AG10803 (cell line): ENCODE measurements at places on chromosomes 7 and 10.

DNA sequence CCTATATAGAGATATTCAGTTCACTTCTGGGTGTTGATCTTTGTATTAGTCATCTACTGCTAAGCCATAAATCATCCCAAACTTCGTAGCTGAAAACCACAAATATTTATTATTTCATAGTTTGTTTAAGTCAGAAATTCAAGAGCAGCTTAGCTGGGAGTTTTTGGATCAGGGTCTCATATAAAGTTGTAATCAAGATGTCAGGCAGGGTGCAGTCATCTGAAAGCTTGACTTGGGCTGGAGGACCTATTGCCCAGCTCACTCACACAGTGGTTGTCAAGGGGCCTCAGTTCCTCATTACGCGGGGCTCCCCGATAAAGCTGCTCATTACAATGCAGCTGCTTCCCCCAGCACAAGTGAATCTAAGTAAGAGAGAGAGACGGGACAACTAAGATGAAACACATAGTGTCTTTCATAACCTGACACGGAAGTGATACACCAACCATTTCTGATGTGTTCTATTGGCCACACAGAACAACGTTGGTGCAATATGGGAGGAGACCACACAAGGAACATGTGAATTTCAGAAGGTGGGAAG lies 15.7 kb downstream of the PPP1R3C start:
- peak; percentile 81 for DNase-seq

GRCh38 chr7:8277394-8277982 lies 15.5 kb upstream of the ICA1 start:
- DNase-seq: no peak

- DNase-seq: peak; percentile 13
Observed at GRCh38 chr10:101301111-101301731, 52.7 kb upstream of the BTRC start.

DNA sequence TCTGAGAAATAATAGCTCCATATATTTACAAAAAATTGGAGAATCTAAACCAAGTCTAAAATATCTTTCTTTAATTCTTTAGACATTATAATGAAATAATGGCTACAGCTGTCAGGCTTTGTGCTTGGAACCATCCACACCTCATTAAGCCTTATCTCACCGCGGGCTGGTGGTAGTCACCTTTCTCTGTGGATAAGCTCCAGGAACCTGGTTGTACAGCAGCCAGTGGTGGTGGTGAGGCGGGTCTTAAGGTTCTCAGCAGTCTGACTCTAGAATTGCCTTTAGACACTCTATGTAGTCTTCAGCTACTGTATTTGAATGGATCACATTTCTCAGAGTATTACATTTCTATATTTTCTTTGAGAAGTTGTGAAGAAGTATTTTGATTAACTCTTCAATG lies 34.2 kb downstream of the CUL1 start:
- DNase-seq: no peak

- no peak for DNase-seq
Observed at GRCh38 chr10:92834986-92835385, 13.3 kb upstream of the EXOC6 start.

DNA sequence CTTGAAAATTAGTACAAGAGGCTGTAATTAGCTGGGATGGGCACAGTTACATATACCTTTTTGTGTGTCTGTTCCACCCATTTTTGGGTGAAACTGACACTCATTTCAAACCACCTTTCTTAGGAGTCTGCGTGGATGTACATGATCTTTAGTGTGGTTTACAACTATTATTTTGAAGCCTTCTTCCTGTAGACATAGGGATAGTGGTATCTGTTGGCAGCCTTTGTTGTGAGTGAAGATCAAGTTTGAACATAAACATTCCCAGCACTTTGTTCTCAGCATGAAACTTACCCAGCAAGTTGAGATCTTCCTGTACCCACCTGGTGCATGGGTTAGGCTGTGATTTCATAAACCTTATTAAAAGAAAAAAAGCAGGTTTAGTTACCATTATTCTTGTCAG lies 2.0 kb downstream of the BAG3 start:
- DNase-seq: no peak

DNA sequence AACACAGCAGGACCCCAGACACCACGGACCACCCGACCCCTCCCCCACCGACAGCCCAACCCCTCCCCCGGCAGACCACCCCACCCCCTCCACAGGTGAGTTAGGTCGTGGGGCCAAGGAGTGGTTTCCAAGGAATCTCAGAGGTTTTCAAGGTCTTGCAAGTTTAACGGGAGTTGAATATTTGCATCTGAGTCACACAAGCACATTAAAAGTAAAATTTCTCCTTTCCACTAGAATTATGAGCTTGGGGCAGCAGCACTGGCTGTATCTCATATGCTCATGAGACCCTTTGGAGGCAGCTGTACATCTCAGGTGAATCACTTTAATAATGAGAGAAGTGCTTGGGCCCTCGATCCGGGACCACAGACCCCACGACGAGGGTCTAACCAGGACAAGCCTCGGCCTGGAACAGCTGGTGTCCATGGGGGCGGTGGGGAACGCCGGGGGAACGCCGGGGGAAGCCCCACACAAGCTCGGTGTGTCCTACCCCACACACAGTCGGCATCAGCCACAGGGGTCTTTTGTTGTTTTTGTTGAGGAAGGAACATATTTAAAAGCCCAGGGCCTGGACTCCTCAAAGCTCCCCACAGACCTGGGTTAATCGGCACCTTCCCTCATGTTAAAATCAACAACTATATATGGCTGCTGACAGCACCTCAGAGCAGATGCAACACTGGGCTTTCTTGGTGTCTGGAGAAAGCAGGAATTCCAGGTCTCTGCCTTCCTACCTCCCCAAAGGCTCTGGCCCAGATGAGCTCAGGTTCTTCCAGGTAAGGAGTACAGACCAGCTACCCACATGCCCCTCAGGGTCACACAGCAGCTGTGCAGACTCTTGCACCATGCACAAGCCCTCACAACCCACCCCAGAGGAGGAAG lies 130.3 kb downstream of the DIP2C start:
- no peak for DNase-seq

- DNase-seq: peak; percentile 7
Observed at GRCh38 chr7:4799508-4800268, 24.3 kb downstream of the AP5Z1 start.

DNA sequence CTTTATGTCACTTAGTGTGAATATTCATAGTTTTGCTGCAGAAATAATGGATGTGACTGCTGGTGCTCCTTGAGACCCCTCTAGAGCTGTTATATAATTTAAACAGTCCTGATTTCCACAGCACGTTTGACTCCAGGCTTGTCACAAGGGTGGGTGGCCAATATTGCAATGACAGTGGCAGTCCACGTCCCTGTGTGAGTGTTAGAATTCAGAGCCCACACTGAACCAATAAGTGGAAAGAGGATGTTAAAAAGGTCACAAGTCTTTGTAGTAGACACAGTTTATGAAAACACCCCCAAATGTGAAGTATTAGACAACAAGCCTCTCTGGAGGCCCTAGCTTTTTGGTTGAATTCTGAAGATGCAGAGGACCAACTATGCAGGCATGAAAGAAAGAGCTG lies 2.0 kb downstream of the PPP1R17 start:
- no peak for DNase-seq

DNA sequence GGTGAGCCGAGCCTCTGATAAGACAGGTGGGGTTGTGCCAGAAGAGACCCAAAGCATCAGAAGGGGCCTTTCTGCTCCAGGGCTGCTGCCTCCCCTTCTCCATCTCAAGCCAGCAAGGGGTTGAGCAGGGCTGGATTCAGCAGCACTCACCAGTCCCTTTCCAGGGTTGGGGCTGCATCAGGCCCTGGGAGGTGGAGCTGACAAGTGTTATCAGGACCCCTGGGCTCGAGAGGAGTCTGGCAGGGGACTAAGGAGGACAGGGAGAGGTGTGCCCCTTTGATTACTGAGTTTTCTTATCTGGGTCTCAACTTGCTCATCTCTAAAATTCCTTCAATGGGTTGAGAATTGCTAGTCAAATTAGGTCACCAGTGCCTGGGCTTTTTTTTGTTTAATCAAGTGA lies 17.8 kb downstream of the ARHGAP22 start:
- no peak for DNase-seq

DNA sequence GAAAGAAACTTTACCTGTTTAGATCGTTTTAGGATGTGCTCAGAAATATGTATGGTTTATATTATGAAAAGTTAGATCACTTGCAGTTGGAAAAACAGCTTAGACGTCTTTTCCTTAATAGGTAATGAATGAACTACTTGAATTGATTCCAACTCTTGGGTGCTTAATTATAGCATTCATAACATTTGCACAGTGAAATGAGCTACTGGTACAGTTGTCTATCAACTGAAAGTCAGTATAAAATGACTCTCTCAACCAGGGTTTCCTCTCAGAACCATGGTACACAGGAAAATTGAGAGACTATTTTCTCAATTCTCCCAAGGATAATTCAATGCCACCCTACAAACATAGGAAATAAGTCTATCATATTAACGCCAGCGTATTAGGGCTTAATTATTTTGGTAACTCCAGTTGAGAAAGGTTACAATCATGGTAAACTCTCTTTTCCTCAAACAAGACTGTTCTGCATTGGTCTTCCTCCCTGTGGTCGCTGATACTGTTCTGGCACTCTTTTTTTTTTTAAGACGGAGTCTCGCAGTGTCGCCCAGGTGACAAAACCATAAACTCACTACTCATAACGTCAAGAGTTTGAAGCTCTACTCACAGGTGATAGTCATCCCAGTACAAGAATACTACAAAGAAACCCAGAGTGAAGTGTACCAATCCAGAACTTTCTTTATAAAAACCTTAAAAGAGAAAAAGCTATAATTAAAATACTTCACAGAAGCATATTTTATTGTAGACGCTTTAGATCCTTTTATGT lies 2.0 kb downstream of the ANLN start:
- DNase-seq: no peak

DNA sequence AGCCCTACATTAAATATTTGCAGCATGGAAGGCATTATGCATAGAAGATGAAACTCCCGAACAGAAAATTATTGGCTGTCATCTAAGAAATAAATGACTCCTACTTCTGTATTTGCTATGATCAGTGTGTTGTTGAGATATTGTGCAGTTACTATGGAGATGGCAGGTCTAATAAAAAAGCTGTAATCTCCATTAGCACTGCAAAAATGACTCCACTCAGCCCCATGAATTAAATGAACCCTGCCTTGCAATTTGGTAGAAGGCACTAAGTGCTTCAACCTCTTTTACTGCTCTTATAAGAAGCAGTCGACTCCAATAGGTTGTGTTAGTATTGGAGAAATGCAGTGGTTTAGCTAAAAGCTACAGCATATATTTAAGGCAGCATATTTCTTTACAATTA lies 290.0 kb upstream of the PHYHIPL start:
- no peak for DNase-seq
